Fibroblast of lung (primary cell): ENCODE measurements at places on chromosomes 4 and X. TPM values are rescaled to one million over a fixed set of nuclear protein-coding genes. Genes with fewer than 3 reads are reported as not detected.
A peak's percentile ranks its signal among the peaks of the same experiment; 100 is the strongest.

The NSG1 gene
- total RNA-seq, result under 0.01 and 0.17 TPM in 2 replicates

The SFRP2 gene
- total RNA-seq, result under 0.01 and 1.8 TPM in 2 replicates

The SERTM2 gene
- total RNA-seq, result under 0.01 TPM in 2 replicates

GRCh38 chr4:48692897-48693296, 87.2 kb downstream of the FRYL start:
- H3K36me3 ChIP-seq, result no peaks in the 10 kb centered on the region
- no peaks in the 10 kb centered on the region for H3K27me3 ChIP-seq
- no peak overlapping the region for H3K27ac ChIP-seq

- peaks cover 2% of the 10 kb centered on the region for H3K27me3 ChIP-seq
- H3K4me3 ChIP-seq, result peak overlapping the region; percentile 77
- peaks cover 11% of the 10 kb centered on the region for H3K4me1 ChIP-seq
- H3K27ac ChIP-seq, result no peak overlapping the region
These were observed 34.0 kb upstream of the GRPEL1 start for GRCh38 chr4:7101692-7102515.

GRCh38 chrX:95346856-95347255, 1337.8 kb upstream of the DIAPH2 start:
- H3K27ac ChIP-seq, result no peak overlapping the region
- H3K4me3 ChIP-seq, result no peak overlapping the region
- H3K36me3 ChIP-seq, result no peaks in the 10 kb centered on the region
- no peaks in the 10 kb centered on the region for H3K4me1 ChIP-seq
- H3K27me3 ChIP-seq, result no peaks in the 10 kb centered on the region

DNA sequence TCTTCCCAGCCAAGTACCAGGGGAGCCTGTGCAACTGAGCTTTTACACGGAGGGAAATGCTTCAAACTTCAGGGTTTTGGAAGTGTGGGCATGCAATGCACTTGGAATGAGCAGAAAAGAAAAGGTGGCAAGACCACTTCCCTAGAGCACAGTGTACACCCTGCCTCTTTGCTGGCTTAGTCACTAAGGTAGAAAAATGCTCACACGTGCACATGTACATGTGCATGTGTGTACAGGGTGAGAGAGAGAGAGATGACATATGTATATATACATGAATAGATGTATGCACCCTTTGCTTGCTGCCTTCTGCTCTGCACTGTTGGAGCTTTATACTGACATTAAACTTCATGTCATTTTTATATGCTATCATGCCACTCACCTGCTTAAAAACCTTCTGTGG, 7.9 kb upstream of the KLF3 start:
- H3K4me3 ChIP-seq, result no peak overlapping the region
- no peak overlapping the region for H3K27ac ChIP-seq
- no peaks in the 10 kb centered on the region for H3K4me1 ChIP-seq
- H3K36me3 ChIP-seq, result no peaks in the 10 kb centered on the region
- H3K27me3 ChIP-seq, result no peaks in the 10 kb centered on the region

DNA sequence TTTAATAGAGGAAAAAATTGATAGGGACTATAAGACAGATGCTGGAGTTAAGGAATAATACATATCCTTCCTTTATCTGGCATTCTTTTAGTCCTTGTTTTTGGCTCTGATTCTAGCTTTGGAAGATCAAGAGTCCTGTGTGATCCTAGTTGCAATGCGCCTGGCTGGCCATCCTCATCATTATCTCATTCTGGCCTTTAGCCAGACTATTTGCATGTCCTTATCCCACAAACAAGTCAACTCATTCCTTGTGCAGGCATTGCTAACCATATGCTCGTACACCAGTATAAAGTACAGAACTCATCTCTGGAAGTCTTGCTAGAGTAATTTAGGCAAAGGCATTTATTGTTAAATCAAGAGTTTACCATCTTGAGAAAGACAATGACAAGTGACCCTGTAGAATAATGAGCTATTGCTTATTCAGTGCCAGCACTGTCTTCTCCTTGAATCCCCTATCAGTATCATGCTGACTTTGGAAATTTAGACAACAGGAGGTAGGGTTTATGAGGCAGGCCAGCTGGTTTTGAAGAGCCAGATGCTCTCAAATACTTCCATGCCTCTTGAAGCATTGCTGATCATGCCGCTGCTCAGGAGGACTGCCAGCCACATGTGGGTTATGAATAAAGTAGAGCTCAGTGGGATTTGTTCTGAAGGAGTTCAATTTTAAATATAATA, 1730.3 kb upstream of the TENM3 start:
- H3K36me3 ChIP-seq, result no peaks in the 10 kb centered on the region
- H3K4me1 ChIP-seq, result no peaks in the 10 kb centered on the region
- no peaks in the 10 kb centered on the region for H3K27me3 ChIP-seq
- no peak for DNase-seq
- no peak overlapping the region for H3K27ac ChIP-seq

DNA sequence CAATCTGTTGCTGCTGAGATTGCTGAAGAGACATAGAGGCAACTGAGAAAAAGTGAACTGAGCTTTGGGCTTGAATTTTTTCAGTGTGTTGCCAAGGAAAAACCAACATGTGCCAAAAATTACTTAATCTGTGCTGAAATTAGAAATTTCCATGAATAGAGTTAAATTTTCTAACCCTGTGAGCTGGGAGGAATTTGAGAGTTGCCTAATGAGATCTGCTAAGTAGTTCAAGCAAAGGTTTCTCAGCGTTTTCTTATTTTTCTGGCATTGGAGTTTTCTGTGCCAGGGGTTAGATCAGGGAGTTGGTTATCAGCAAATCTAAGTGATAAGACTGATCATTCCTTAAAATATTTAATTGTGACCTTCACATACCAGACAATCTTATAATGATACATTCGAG, 457.5 kb upstream of the GNPDA2 start:
- no peaks in the 10 kb centered on the region for H3K27me3 ChIP-seq
- no peaks in the 10 kb centered on the region for H3K36me3 ChIP-seq
- no peaks in the 10 kb centered on the region for H3K4me1 ChIP-seq
- H3K4me3 ChIP-seq, result no peak overlapping the region
- no peak overlapping the region for H3K27ac ChIP-seq
- no peak for DNase-seq

DNA sequence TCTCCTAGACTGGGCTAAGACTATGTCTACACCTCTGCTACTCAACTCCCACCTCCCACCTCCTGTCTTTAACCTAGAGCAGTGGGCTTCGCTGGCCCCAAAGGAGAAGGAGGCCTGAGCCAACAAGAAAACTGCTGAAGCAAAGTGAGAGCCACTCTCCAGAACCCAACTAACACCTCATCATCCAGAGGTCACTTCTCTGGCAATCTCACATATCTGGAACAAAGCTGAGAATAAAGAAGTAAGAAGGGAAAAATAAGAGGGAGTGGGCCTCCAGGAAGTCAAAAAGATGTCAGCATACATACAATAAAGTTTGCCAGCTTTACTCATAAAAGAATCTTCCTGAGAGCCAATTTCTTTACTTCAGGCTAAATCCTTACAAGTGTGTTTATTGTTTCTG, 18.6 kb upstream of the FGF16 start:
- peaks cover 4% of the 10 kb centered on the region for H3K4me1 ChIP-seq
- no peak for DNase-seq
- no peak overlapping the region for H3K4me3 ChIP-seq
- no peak overlapping the region for H3K27ac ChIP-seq
- no peaks in the 10 kb centered on the region for H3K36me3 ChIP-seq

- no peaks in the 10 kb centered on the region for H3K27me3 ChIP-seq
- DNase-seq, result no peak
- no peak overlapping the region for H3K27ac ChIP-seq
- H3K4me3 ChIP-seq, result no peak overlapping the region
These were observed 10.9 kb downstream of the GPAT3 start for GRCh38 chr4:83546786-83547185.

- no peak overlapping the region for H3K4me3 ChIP-seq
- no peaks in the 10 kb centered on the region for H3K36me3 ChIP-seq
- peaks cover 3% of the 10 kb centered on the region for H3K4me1 ChIP-seq
- no peaks in the 10 kb centered on the region for H3K27me3 ChIP-seq
These were observed 24.9 kb downstream of the PALLD start for GRCh38 chr4:168521721-168522120.

GRCh38 chrX:55135171-55135570, 46.4 kb downstream of the PAGE2 start:
- no peaks in the 10 kb centered on the region for H3K36me3 ChIP-seq
- no peaks in the 10 kb centered on the region for H3K27me3 ChIP-seq
- H3K27ac ChIP-seq, result no peak overlapping the region
- peak; percentile 13 for DNase-seq
- H3K4me1 ChIP-seq, result no peaks in the 10 kb centered on the region
